ENCODE measurements at places on chromosomes 11 and 22.

- DNase-seq, result no peak
These were observed 158.2 kb upstream of the ZBED5 start for GRCh38 chr11:11016068-11016467.

DNA sequence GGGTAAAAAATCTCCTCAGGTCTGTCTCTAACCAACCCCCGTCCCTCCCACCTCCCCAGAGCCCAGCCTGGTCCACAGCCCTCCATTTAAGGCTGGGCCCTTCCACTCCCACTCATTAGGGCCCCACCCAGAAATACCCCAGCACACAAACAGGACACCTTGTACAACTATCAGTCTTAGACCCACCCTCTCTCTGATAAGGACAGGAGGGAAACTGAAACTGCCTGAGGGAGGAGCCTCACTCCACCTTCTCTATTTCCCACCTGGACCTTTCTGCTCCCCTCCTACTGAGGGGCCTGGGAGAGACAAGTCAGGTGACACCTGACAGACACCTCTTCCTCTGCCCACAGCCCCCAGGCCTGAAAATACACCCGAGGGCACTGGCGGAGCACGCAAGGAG is 90.2 kb downstream of the PLEKHA7 start:
- no peak for DNase-seq

DNA sequence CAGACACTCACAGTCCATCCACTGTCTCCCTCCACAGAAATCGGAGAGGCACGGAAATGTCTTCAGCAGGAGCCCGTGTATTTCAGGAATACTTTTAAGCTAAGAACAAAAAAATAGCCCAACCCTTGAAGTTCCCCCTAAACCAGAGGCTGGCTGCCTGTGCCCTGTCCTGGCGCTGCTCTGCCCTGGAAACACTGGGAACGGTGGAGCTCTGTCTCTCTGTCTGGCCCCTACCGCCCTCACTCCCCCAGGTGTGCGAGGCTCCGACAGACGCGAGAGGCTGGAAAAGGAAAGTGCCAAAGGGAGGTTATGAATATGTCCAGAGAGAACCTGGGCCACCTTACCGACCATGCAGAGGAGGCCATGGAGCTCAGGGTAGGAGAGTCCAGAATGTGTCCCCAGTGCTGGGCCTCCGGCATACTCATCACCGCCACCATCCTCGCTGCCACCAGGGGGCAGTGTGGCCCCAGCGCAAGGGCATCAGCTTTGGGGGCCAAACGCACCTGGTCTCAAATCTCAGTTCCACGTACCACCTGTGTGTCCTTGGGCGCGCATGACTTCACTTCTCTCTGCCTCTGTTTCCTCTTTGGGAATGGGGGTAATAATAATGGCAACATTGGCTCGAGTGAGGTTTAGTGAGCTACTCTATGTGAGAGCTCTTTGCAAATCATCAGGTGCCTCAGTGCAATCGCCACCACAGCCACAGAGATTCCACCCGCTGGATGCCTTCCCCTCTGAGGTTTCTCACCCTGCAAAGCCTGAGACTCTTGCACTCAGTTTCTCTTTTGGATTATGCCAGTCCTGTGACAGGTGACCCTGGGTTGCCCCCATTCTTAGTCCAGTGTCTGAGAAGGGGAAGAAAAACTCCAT is 10.4 kb upstream of the SLCO2B1 start:
- peak; percentile 60 for DNase-seq

GRCh38 chr11:78197816-78198215 is 9.1 kb downstream of the USP35 start:
- no peak for DNase-seq

- no peak for DNase-seq
These were observed 41.0 kb downstream of the C11orf71 start for GRCh38 chr11:114359342-114359741.

GRCh38 chr11:10807493-10808234 is 1.1 kb downstream of the EIF4G2 start:
- DNase-seq, result peak; percentile 44

DNA sequence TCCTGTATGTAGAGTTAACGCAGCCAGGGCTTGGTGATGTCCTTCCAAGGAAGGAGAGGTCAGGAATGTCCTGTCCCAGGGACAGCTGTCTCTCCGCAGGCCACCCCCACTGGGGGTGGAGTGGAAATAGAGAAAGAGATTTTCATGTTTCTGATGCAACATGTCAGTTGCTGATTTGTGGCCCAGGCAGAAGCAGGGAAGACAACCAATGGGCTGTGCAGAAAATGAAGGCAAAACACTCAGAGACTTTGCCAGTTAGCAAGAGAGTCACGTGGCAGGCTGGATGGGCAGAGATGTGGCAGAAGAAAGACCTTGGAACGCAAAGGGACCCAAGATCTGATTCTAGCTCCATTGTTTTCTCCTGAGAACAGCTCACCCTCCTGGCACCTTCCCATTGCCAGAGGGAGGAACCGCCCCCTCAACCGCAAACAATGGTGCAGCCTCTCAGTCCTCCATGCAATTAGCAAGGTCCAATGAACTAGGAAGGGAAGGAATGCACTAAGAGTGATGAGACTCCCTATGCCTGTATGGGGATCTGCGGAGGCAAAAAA is 71.0 kb downstream of the SYN3 start:
- no peak for DNase-seq

Measured in hematopoietic multipotent progenitor cell treated with erythropoietin and hydrocortisone succinate and interleukin-3 and kit ligand, for 15 days (in vitro differentiated cells).